Tibial nerve (tissue), 4 donors: ENCODE measurements at places on chromosomes 2 and 18. TPM values are rescaled to one million over a fixed set of nuclear protein-coding genes. Genes with fewer than 3 reads are reported as not detected.

WBP1 gene
- 84.6 TPM for total RNA-seq

GRCh38 chr2:122660786-122661634, 905.6 kb downstream of the TSN start:
- no peak for DNase-seq

- no peak for DNase-seq
Observed at GRCh38 chr2:235011929-235012631, 60.3 kb downstream of the SH3BP4 start.

- no peak for DNase-seq
Observed at GRCh38 chr2:29013057-29013780, 32.1 kb downstream of the TOGARAM2 start.

COL4A4 gene
- 2.8 TPM for total RNA-seq

DNA sequence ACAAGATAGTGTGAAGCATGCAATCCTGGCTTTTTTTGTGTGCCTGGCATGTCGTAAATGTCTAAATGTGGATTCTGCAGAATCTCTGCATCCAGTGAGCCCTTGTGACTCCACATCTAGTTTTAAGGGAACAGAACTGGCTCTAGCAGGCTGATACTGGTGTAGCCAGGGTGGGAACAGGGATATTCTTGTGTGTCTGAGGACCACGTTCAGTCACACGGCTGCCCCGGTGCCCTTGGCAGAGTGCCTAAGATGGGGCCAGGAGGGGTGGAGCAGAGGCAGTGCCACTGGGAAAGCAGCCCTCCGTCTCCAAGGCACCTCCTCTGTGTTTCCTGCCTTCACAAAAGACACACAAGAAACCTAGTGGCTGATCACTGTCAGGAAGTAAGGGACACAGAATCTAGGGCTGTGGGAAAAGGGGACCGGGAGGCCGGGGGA, 91.5 kb upstream of the PARD3B start:
- no peak for DNase-seq

GRCh38 chr2:190469771-190470170, 61.6 kb downstream of the MFSD6 start:
- DNase-seq, result no peak

- no peak for DNase-seq
Observed at GRCh38 chr18:71485611-71486010, 1058.5 kb downstream of the CBLN2 start.
